Endothelial cell (in vitro differentiated cells): ENCODE measurements at places on chromosomes 7 and 10. TPM values are rescaled to one million over a fixed set of nuclear protein-coding genes. Genes with fewer than 3 reads are reported as not detected.

Gene LEP
- not detected for total RNA-seq

Gene ABCA13
- total RNA-seq, result 0.44 TPM

Gene SLC26A5
- 3.0 TPM for total RNA-seq

Gene PGAM2
- total RNA-seq, result not detected

Gene IRF5
- total RNA-seq, result 3.9 TPM

Gene FAM25G
- total RNA-seq, result not detected

Gene FAM221A
- total RNA-seq, result 7.3 TPM

Gene HEPACAM2
- total RNA-seq, result not detected

Gene NIPSNAP2
- total RNA-seq, result 39.4 TPM

Gene ACADSB
- total RNA-seq, result 35.6 TPM

Gene EVX1
- 0.51 TPM for total RNA-seq

Gene MMD2
- total RNA-seq, result not detected

Gene DNAH11
- 0.18 TPM for total RNA-seq

Gene TEX36
- not detected for total RNA-seq

DNA sequence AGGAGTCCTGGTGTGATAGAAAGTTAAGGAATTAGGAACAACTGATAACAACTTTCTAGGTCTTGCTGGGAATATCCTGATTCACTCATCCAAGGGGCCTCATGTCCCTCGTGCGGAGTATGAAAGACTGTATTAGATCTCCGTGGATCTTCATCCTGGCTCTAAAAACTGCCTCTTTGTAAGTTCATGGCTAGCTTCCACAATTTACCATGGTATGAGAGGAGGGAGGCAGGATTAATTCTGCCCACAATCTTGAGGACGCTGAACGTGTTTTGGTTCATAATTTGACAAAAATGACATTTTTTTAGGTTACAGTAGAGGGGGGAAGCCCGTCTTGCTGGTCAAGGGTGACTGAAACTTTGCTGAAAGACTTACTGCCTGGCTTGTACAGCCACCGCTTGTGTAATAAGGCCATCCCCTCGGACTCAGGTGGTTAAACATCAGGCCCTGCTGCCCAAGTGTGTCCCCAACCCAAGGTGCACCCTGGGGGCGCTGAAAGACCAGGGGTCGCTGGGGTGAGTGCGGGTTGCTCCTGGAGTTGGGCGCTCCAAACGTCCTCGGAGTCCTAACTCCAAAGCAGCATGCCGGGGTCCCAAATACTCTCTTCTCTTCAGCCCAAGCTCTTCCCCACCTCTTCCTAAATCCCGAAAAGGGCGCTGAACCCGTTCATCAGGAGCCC is 733 bp downstream of the HIBADH start:
- no peak for DNase-seq

GRCh38 chr7:139525239-139525638 is 1.8 kb downstream of the CLEC2L start:
- no peak for DNase-seq

DNA sequence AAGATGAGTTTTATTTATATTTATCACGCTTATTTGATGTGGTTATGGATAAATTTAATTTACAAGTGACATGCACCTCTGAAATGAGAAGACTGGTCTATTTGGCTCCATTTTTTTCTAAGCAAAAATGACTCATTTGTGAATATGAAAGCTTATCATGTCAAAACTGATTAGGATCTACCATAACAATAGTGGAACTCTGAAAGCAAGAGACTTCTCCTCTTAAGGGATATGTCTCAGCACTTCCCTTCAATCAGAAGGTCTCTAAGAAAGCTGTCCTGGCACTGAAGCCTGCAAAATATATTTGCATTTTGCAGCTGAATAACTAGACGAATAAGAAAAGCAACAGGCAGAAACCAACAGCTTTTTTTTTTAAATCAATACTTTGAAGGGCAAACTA is 12.7 kb downstream of the FAS start:
- DNase-seq, result no peak

GRCh38 chr7:100670074-100670473 is 3.5 kb upstream of the GNB2 start:
- DNase-seq, result no peak

DNA sequence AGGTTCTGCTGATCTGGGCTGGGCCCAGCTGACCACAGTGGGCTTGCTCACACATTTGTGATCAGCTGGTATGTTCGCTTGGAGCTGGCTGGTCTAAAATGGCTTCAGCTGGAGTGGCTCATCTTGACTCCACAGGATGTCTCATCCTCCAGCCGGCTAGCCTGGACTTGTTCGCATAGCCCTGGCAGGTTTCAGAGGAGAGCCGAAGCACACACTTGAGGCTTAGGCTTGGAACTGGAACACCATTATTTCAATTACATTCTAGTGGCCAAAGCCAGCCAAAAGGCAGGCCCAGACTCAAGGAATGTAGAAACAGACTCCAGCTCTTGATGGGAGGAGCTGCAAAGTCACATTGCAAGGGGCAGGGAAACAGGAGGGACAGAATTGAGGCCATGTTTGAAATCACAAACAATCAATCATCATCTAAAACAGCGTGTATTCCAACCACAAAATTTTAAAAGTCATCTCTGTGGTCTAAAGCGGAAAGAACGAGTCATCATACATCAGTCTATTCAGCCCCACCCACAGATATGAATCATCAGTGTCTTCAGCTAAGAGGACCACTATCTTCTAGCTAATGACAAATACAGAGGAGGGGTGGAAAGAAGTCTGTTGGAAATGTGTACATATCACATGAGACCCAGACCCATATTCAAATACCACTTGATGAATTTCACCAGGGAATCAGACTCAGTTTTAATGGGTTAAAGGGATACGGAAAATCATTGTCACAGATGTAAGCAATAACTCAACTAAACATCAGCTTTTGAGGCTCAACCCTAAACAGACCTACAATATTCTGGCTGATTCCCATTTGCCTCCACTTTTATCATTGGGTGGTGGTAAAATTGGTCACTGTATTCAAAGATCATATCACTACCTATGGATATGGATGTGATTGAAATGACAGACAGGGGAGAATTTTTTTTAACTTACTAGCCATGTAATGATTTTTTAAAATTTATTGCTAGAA is 139.0 kb upstream of the MKLN1 start:
- no peak for DNase-seq

GRCh38 chr7:94274828-94275227 is 119.9 kb upstream of the COL1A2 start:
- DNase-seq, result no peak

DNA sequence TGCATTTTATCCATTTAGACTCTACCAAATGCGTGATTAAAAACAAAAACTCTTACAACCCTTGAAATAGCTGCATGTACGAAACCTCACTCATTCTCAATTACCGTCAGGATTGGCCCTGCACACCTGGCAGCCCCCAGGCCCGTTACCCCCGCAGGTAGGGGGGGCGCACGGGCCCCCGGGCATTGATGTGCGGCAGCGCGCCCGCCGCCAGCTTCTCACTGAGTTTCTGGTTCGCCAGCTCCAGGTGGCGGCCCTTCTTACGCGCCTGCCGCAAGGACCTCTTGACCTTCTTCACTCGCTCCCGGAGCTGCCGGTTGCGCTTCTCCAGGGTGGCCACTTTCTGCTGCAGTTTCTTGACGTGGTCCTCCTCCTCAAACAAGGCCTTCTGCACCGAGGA is 103.2 kb downstream of the CCDC3 start:
- no peak for DNase-seq

DNA sequence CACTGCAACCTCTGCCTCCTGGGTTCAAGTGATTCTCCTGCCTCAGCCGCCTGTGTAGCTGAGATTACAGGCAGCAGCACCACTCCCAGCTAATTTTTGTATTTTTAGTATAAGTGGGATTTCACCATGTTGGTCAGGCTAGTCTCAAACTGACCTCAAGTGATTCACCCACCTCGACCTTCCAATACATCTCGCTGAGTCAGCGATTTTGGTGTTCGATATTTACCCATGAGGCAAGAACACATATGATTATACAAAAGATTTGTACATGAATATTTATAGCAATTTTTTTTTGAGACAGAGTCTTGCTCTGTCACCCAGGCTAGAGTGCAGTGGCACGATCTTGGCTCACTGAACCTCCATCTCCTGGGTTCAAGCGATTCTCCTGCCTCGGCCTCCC is 19.8 kb downstream of the PNLIP start:
- no peak for DNase-seq

GRCh38 chr10:124094419-124094785 is 1.0 kb upstream of the CHST15 start:
- DNase-seq, result no peak

DNA sequence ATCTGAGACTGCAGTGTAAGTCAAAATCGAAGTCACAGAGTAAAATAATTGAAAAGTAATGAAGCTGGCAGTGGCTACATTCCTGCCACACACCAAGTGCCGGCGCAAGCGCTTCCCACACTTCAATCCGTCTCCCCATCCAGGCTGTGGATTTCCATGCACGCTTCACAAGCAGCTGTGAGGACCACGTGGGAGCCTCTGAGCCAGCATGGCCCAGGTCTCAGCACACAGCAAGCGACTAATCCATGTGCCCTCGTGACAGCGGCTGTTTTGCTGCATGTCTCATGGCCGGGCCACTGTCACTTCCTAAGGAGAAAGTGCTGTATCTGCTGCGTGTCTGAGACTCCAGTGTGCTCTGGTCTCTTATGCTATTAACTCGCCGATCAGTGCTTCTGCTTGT is 566.9 kb downstream of the DNAJB6 start:
- DNase-seq, result no peak

DNA sequence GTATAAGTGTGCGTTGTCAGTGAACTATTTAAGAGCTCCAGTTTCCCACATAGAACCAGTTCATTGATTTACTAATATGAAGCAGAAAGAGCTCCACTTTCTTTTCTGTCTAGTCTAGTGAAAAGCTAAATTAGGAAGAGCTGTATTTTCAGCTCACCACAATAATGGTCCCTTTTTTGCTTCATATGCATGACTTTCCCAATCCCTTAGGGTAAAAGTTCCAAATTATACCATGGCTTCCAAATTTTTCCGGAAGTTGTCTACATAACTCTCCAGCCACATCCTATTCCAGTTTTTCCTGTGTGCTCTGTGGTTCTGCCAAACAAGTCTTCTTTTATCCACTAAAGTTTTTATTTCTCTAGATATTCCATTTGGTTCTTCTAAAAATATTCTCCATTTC is 685.2 kb downstream of the REEP3 start:
- DNase-seq, result no peak

DNA sequence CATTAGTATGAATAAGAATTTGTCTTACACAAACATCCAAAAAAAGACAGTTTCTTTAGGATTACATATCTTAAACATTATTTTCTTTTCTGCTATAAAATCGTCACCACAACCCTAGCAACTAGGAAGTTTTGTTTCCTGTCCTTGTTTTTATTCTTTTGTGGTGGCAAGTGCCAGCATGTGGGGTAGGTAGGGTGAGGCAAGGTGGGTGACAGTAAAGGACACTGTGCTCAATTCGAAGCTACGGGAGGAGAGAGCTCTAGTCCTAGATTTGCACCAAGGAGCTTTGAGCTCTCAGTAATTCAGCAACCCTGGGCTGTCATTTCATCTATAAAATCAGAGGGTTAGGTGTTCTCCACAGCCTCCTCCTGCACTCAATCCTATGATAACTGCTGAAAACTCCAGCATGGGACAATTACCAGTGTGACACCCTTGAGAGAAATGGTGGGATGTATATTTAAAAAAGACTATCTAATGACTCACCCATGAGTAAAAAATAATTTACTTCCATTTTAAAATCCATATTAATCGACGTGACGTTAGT is 187.1 kb downstream of the FAM107B start:
- no peak for DNase-seq

- no peak for DNase-seq
These were observed 296.8 kb downstream of the DNAJB6 start for GRCh38 chr7:157633465-157634185.

- no peak for DNase-seq
These were observed 2.9 kb downstream of the FGFR2 start for GRCh38 chr10:121595351-121595805.

- DNase-seq, result no peak
These were observed 70.9 kb upstream of the LOXL4 start for GRCh38 chr10:98338896-98339295.

DNA sequence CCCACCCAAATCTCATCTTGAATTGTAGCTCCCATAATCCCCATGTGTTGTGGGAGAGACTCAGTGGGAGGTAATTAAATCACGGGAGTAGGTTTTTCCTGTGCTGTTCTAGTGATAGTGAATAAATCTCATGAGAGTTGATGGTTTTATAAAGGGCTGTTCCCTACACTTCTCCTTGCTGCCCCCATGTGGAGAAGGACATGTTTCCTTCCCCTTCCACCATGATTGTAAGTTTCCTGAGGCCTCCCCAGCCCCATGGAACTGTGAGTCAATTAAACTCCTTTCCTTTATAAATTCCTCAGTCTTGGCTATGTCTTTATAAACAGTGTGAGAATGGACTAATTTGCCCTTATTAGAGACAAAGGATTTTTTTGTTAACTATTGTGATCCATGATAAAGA is 48.5 kb upstream of the MKX start:
- no peak for DNase-seq

DNA sequence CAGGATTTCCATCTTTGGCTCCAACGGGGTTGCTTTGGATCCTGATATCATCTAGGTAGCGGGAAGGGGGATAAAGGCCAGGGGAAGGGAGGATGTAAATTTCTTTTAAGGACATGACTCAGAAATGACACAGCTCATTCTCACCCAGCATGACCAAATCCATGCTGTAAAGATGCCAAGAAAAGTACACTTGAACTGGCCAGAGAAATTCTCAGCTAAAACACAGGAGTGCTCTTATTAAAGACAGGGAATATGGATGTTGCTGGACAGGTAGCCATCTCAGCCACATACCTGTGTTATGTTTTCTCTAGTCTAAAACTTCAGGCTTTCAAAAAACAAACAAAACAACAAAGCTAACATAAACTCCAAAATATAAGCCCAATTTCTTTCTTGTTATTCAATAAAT is 68.3 kb downstream of the NAMPT start:
- DNase-seq, result no peak

DNA sequence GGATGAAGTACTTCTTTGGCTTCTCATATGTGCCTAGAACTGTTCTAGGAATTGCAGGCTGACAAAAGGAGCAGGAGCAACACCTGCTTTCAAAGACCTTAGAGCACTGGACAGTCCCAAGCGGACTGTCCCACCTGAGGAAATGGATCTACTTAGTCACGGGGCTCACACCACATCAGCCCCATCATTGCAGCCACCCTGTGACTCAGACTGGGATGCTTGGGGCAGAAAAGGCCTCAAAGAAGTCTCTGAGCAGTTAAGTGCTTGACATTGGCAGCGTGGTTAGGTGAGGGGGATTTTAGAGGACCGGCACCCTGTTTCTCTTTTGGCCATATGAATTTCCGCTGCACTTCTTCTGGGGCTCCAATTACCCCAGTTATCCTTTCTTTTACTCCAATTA is 256.6 kb downstream of the USP6NL start:
- no peak for DNase-seq

- DNase-seq, result no peak
These were observed 572.1 kb upstream of the POM121L12 start for GRCh38 chr7:52463341-52463740.
